ENCODE measurements at places on chromosomes 1 and 21.

DNA sequence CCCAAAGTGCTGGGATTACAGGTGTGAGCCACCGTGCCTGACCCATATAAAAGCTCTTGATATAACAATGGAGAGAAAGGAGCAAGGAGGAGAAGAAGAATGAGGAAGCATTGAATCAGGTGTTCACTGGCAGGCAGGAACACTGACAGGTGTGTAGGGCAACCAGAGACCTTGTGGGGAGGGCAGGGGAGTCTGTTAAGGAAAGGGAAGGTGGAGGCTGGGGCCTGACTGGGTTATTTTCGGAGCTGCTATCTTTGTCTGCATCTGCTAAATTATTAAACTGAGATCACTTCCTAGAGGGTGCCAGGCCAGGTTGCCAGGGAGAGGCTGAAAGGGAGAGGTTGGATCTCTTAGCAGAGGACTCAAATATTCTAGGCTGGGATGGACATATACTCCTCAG is 6.8 kb upstream of the TRNP1 start:
- no peak for DNase-seq

DNA sequence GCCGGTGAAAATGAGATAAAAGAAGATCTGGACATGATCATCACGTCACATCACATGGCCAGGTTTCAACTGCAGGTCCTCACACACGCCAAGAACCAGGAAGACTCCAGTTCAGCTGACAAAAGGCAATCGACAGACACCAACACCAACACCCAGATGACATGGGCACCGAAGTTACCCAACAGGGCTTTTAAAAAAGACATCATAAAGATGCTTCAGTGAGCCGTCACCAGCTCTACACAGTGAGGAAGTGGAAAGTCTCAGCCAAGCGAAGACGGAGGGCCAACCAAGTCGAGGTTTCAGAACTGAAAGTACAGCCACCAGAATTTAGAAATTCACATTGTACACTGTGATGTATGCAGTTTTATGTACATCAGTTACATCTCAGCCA is 154.3 kb upstream of the COL6A1 start:
- no peak for DNase-seq

GRCh38 chr21:29174607-29175013 is 44.2 kb downstream of the MAP3K7CL start:
- no peak for DNase-seq

DNA sequence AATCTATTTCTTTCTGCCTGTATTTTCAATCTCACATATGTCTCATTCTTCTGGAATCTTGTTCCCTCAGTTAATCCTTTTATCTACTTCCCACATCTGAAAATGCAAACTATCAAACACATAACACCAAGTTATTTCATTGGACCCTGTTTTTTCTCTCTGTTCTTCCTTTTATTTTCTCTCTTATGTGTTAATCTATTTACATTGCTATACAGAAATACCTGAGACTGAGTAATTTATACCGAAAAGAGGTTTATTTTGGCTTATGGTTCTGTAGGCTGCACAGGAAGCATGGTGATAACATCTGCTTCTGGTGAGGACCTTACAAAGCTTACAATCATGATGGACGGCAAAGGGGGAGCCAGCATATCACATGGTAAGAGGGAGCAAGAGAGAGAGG is 247.6 kb downstream of the TGFB2 start:
- no peak for DNase-seq

Measured in Ammon's horn (tissue), 1 donor.